ENCODE measurements at places on chromosomes 6 and 20.

GRCh38 chr6:13554929-13555333, 19.5 kb upstream of the SIRT5 start:
- DNase-seq = no peak

GRCh38 chr6:48111575-48111974, 578 bp upstream of the PTCHD4 start:
- no peak for DNase-seq

- no peak for DNase-seq
Measured at GRCh38 chr6:151057061-151057460, 182.7 kb upstream of the AKAP12 start.

DNA sequence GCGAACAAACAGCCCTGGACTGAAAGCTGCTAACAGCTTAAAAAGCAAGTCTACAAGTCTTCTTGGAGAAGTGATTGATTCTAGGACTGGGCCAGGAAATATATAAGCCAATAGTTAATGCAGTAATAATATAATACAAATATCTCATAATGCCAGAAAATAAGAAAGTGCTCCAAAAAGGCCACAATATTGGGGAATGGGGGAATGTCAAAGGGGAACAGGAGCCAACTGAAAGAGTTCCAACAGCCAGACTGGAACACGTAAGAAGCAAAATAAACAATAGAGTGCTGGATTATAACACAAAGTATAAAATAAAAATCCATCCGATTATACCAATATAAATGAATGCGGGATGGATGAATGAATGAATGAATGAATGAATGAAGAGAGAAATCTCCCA, 295.8 kb downstream of the NRN1 start:
- DNase-seq = no peak

DNA sequence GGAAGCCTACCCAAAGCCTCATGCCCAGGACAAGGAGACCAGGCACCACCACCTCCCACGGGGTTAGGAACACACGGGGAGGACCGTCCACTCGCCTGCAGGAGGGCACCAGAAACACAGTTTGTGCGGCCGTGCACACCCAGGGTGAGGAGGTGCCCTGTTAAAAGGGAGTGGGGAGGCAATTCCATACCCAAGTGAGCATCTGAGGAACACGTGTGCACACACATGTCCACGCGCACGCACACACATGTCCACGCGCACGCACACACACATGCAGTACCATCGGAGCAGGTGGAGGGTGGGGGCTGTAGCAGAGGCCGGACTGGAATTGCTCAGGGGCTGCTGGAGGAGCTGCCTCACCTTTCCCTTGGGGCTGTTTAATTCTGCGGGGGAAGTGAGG, 259.4 kb downstream of the TAF4 start:
- no peak for DNase-seq

GRCh38 chr6:135132776-135133175, 48.3 kb upstream of the MYB start:
- DNase-seq = no peak

- no peak for DNase-seq
Measured at GRCh38 chr6:142952614-142953013, 7.6 kb upstream of the HIVEP2 start.

- no peak for DNase-seq
Measured at GRCh38 chr6:168600381-168600780, 159.4 kb downstream of the SMOC2 start.

GRCh38 chr6:123803504-123804013, at the start of gene NKAIN2:
Gene NKAIN2 (plus strand): TSS chr6:123803865.
- DNase-seq = no peak

GRCh38 chr6:133787122-133787521, 101.8 kb upstream of the TCF21 start:
- DNase-seq = no peak

DNA sequence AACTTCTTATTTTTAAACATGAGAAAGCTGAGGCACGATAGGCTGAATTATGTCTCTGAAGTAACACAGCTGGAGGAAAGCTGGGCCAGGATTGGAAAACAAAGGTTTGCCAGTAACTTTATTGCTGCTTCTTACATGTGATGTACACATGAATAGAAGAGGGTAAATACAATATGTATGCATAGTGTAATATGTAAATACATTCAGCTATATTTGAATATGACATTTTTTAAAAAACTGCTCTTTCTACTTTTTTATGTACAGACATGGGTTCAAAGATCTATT, 90.2 kb downstream of the ADTRP start:
- DNase-seq = no peak

- DNase-seq = peak; percentile 5
Measured at GRCh38 chr6:122730775-122731386, 48.6 kb upstream of the FABP7 start.

DNA sequence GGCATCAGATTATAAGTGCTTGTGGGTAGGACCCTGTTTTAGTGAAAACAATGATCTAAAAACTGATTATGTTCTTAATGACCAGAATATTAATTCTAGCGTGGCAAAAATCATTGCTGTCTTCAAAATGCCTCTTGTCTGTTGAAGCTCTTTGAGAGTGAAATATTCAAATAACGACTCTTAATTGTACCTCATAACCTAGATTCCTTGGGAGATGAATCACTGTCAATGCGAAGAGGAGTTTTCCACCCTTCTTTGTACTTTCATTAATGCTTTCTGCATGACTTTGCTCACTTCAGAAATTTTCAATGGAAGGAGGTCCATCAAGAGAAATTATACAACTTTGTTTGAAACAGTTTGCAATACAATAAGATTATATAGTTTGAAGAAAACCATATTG, 71.5 kb downstream of the CRYBG1 start:
- no peak for DNase-seq

DNA sequence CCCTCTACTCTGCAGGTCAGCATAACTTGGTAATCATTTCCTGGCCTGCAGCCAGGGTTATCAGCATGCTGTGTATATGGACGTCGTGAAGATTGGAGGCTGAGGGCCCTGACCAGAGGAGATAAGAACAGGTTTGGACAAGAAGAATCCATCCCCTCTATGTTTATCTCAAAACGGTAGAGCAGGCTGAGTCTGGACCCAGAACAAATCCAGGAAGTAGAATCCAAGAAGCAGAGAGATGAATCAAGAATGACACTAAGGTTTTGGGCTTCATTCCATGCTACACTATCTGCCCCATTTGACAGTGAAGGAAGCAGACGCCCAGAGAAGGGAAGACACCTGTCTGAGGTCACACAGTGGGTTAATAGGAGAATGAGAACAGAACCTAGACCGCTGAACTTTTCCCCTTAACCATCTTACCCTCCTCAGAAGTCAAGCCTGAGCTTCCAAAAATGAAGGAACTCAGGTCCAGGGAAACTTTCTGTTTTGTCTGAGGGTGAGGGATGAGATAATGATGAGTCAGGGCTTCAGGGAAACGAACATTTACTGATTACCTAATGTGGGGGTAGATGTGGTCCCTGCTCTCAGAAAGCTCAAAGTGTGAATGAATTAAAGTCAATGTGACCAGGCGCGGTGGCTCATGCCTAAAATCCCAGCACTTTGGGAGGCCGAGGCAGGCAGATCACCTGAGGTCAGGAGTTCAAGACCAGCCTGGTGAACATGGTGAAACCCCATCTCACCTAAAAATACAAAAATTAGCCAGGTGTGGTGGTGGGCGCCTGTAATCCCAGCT, 9.4 kb upstream of the COMMD7 start:
- DNase-seq = no peak

DNA sequence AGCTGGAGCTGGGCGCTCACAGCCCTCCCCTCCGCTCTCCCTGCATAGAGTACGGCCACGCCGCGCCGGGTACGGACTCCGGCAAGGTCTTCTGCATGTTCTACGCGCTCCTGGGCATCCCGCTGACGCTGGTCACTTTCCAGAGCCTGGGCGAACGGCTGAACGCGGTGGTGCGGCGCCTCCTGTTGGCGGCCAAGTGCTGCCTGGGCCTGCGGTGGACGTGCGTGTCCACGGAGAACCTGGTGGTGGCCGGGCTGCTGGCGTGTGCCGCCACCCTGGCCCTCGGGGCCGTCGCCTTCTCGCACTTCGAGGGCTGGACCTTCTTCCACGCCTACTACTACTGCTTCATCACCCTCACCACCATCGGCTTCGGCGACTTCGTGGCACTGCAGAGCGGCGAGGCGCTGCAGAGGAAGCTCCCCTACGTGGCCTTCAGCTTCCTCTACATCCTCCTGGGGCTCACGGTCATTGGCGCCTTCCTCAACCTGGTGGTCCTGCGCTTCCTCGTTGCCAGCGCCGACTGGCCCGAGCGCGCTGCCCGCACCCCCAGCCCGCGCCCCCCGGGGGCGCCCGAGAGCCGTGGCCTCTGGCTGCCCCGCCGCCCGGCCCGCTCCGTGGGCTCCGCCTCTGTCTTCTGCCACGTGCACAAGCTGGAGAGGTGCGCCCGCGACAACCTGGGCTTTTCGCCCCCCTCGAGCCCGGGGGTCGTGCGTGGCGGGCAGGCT, 4.6 kb downstream of the KCNK15 start:
- no peak for DNase-seq

DNA sequence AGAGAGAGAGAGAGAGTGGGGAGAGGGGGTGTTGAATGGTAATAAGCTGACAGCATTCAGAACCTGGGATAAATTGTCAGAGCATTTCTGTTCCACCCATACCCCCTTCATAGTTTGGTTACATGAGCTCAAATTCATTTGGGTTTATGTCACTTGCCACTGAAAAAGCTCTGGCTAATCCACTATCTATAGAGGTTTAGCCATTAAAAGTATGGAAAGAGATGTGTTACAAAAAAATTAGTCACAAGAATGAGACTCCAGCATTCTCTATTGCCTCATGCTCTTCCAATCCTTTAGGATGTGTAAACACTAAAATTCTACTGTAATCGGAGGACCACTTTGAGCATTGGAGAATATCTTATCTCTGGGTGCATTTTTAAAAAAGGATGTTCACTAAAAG, 297.6 kb upstream of the TCF21 start:
- DNase-seq = no peak

DNA sequence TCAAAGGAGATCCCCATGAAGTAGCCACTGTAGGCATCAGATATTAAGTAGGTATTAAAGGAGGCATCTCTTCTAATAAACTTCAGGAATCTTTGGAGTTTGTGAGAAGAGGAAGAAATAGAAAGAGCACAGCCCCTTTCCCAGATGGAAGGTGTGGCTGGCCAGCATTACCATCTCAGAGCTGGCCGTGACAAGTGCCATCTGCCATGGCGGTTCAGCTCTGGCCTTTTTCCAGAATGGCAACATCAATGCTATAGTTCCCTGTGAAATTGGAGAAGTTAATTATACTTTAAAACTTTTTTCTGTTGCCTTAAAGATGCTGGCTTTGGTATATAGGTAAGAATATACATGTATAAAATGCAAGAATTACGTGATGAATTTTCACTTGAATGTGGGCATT, 51.9 kb upstream of the MCUR1 start:
- DNase-seq = no peak

- no peak for DNase-seq
Measured at GRCh38 chr6:170058878-170059485, 231.9 kb downstream of the DLL1 start.

DNA sequence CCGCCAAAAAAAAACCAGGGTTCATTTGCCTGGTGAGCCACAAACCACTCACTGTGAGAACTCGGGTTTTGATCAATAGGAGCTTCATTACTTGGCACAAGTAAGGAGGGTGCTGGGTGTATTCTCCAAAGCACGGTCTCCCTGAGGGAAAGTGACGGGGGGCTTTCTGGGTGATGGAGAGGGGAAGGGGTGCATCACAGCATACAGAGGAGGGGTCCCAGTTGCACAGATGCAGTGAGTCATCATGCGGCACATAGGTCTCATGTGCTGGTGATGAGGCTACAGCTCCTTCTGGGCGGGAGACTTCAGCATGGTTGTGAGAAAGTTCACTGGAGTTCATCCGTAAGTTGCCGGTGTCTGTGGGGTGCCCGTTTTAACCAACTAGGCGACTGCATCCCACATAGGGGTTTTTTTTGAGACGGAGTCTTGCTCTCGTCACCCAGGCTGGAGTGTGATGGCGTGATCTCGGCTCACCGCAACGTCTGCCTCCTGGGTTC, 36.2 kb downstream of the SUN5 start:
- DNase-seq = no peak

DNA sequence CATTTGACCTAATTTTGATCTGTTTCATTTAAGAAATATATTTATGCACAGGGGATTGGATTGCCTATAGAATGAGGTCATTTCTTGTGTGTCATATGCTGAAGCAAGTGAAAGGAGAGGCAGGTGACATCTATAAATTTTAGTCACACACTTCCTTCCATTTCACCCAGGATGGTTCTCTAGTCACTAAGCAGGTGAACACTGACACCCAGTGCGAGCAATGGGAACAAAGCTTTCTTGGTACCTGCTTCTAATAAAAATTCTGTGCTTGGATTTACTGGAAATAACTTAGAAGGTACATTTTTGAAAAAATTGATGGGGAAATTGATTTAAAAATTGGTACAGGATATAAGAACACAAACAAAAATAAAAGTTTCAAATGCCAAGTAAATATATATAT, 66.9 kb upstream of the MC3R start:
- DNase-seq = no peak

- no peak for DNase-seq
Measured at GRCh38 chr6:142827991-142828390, 117.0 kb downstream of the HIVEP2 start.

DNA sequence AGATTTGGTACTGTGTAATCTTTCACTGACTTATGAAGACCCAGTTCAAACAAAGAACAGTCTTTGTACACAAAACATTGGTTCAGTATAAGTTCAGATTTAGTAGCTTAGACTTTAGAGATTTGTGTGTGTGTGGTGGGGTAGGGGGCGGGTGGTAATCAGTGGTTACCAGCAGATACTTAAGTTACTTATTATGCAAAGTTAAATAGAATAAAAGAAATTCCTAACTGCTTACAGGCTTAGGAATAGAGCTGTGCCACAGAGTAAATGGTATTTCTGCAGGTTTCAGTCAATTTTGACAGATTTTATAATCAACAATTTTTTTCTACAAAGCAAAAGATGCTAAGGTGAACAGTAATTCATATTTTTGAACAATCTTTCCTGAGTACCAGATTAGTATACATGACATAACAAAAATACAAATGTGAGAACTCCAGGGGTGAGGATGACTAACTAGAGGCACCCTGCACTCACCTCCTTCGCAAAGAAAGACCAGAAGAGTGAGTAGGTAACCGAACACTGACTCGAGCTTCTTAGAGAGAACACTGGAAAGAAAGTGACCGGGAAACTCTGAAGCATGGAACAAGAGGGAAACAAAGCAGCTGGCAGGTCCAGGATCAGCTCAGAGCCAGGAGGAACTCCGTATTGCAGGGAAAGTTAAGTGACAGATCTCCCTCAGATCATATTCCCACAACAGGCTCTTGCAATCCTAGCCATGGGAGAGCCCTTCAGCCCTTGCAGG, 560.6 kb downstream of the COL12A1 start:
- DNase-seq = no peak

- DNase-seq = peak; percentile 12
Measured at GRCh38 chr20:33516882-33517281, 27.0 kb downstream of the CBFA2T2 start.
